ENCODE measurements at places on chromosomes 4 and X.

DNA sequence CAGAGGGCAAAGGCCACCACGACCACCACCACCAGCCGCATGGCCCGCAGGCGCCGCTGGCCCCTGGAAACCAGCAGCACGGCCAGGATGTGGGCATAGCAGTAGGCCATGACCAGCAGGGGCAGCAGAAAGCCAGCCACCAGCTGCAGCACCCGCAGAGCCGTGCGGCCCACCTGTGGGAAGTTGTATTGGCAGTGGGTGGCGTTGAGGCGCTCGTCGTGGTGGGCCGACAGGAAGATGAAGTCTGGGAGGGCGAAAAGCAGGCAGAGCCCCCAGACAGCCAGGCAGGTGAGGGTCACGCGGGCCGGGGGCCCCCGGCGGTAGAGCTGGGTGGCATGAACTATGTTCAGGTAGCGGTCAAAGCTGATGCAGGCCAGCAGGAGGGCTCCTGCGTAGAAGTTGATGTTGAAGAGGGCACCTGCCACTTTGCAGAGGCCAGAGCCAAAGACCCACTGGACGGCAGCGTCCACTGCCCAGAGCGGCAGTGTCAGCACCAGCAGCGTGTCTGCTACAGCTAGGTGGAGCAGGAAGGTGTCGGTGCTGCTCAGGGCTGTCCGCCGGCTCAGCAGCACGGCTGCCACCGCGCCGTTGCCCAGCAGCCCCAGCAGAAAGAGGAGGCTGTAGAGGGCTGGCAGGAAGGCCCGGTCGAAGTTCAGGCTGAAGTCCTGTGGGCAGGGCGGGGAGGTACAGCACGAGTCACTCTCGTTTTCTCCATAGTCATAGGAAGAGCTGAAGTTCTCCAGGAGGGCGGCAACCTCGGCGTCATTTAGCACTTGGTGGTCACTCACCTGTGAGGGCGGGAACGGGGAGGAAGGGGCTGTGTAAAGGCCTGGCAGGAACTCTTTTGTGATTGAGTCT lies 1.4 kb downstream of the CXCR3 start:
- DNase-seq = no peak

DNA sequence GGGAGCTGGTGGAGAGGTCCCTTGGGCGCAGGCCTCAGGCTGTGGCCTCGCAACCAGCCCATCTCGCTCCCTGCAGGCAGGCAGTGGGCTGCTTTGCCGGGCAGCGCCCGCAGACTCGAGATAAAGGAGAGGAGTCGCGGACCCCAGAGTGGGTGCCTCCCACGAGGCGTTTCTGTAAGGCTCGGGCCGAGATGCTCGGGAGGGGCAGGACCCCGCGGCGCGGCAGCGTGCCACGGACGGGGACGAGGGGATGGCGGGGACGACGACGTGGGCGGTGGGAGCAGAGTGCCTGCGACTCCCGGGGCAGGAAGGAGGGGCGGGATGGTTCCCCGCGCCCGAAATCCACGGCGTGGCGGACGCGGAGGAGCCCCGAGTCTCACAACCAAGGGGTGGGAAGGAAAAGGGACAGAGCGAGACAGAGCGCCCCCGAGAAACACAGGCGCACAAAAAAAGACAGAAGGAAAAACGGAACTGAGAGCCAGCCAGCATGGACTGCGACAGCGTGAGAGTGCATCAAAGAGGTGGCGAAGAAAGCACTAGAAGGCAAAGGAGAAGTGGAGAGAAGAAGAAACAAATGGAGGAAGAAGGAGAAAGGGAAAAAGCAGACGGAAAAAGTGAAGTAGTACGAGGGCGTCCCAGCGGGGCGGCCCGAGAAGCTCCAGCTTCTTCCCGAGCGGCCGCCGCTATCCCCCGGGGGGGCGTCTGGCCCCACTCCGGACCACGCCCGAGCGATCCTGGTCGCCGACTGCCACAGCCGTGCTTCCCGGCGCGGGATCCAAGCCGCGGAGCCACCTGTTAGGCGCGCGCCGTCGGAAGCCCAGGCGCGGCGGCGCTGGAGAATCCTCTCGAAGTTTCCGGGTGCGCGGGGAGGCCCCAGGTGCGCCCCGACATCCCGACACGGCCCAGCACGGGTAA lies 1.5 kb downstream of the BEND4 start:
- no peak for DNase-seq

- DNase-seq = no peak
Observed at GRCh38 chr4:99711657-99712056, 54.0 kb upstream of the C4orf54 start.

DNA sequence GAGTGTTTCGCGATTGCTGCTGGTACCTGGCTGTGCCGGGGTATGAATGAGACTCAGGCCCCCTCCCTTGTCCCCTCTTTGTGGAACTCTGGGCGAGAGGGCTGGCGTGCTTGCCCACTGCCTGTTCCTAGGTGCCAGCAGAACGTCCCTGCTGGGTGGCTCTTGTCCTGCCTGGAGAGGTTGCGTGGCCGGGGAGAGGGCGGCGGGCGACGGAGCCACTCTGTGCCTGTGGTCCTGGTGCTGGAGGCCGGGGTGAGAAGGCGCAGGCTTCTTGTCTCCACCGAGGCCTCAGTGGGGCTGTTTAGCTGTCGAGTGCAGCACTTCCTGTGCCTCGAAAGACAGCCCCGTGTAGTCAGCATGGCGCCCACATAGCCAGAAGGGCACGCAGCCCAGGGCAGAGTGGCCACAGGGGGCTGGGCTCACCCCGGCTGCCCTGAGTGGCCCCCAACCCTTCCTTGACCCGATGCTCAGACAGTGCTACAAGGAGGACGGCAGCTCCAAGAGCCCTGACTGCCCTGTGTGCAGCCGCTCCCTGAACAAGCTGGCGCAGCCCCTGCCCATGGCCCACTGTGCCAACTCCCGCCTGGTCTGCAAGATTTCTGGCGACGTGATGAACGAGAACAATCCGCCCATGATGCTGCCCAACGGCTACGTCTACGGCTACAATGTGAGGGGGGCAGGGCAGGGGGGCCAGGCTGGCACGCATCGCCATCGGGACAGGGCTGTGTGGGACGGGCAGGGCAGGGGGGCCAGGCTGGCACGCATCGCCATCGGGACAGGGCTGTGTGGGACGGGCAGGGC lies 8.9 kb upstream of the UVSSA start:
- no peak for DNase-seq

DNA sequence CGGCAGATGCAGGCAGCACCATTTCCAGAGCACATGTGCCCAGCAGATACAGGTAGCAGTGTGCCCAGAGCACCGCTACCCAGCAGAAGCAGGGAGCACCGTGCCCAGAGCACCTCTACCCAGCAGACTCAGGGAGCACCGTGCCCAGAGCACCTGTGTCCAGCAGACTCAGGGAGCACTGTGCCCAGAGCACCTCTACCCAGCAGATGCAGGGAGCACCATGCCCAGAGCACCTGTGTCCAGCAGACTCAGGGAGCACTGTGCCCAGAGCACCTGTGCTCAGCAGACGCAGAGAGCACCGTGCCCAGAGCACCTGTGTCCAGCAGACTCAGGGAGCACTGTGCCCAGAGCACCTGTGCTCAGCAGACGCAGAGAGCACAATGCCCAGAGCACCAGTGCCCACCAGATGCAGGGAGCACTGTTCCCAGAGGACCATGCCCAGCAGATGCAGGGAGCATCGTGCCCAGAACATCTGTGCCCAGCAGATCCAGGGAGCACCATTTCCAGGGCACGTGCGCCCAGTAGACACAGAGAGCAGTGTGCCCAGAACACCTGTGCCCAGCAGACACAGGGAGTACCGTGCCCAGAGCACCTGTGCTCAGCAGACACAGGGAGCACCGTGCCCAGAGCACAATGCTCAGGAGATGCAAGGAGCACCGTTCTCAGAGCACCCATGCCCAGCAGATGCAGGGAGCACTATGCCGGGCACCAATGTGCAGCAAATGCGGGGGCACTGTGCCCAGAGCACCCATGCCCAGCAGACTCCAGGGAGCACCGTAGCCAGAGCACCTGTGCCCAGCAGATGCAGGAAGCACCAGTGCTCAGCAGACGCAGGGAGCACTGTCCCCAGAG lies 236.4 kb downstream of the DHRSX start:
- no peak for DNase-seq

- DNase-seq = no peak
Observed at GRCh38 chr4:23717528-23718248, 172.2 kb downstream of the PPARGC1A start.

- DNase-seq = no peak
Observed at GRCh38 chr4:137200322-137200721, 332.0 kb downstream of the PCDH18 start.

DNA sequence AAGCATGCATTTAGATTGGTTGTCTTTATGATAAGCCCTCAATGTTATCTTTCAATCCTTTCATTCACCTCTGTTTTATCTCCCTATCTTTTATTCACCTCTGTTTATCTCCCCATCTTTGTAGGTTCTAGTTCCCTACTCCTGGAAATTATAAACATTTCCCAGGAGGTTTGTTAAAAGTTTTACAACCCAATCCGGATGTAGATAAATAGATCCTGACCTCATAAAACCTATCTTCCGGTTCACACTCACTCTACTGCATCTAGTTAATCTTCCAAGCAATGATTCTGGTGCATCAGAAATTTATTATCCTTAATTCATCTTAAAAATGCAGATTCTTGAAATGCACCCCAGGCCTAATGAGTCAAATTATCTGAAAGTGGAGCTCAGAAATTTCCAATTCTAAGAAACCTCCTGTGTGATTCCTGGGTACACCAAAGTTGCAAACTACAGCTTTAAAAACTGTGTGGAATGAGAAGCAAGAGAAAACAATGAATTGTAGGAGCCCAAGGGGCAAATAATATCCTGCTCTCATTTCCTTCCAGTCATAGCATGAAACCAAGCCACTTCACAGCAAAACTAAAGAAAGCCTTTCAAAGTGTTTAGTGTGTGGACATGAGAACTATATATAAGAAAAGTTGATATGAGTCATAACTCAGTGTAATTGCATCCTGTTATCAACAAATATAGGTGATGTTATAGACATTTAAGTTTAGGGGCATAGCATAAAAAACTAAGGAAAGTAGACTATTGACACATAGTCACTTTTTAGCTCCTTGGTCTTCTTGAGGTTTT lies 51.1 kb upstream of the UGT8 start:
- no peak for DNase-seq

- no peak for DNase-seq
Observed at GRCh38 chr4:52560844-52561280, 98.2 kb downstream of the USP46 start.

GRCh38 chrX:74923942-74924448 lies 1.3 kb downstream of the NEXMIF start:
- no peak for DNase-seq
